ENCODE measurements at places on chromosomes 5 and 9.

DNA sequence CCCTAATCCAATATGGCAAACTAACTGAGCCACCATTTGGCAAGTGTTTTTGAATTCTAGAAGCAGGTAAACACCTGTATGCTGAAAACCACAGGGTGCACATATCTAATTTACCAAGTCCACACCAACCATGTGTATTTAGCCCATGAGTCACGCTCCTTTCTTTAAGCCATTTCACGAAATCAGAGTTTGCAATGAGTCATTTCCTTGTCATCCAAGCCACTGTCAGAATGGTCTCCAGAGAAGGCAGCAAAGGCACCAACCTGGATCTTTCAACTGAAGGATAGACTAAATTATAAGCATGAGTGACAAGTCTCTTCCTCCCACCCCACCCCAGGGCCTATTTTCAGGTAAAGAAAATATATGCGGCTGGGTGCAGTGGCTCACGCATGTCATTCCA, 110.0 kb downstream of the PAX5 start:
- H3K4me1 ChIP-seq = no peaks in the 10 kb centered on the region
- DNase-seq = no peak
- no peak overlapping the region for H3K4me3 ChIP-seq
- no peak overlapping the region for H3K27ac ChIP-seq

GRCh38 chr5:152405145-152405544, at the start of gene NMUR2:
Gene NMUR2, minus strand, starts transcription at chr5:152405279. Its CDS starts 166 bp downstream, at chr5:152405113.
- DNase-seq = peak; percentile 29
- H3K27me3 ChIP-seq = no peaks in the 10 kb centered on the region
- H3K4me3 ChIP-seq = no peak within 1 kb of the TSS
- H3K4me1 ChIP-seq = no peaks in the 10 kb centered on the region
- no peak within 1 kb of the TSS for H3K27ac ChIP-seq

GRCh38 chr5:3376611-3377010, 219.0 kb upstream of the IRX1 start:
- no peaks in the 10 kb centered on the region for H3K27me3 ChIP-seq
- H3K36me3 ChIP-seq = no peaks in the 10 kb centered on the region
- no peak overlapping the region for H3K4me3 ChIP-seq
- no peaks in the 10 kb centered on the region for H3K4me1 ChIP-seq

GRCh38 chr5:177183142-177183541, 49.6 kb downstream of the NSD1 start:
- no peaks in the 10 kb centered on the region for H3K27me3 ChIP-seq
- no peak overlapping the region for H3K27ac ChIP-seq
- DNase-seq = no peak
- no peak overlapping the region for H3K4me3 ChIP-seq

GRCh38 chr9:131594906-131595665, 49.8 kb downstream of the PRRT1B start:
- peaks cover 19% of the 10 kb centered on the region for H3K36me3 ChIP-seq
- H3K27ac ChIP-seq = no peak overlapping the region
- no peak for DNase-seq
- no peaks in the 10 kb centered on the region for H3K27me3 ChIP-seq
- no peak overlapping the region for H3K4me3 ChIP-seq

GRCh38 chr9:129380961-129381401, 202.9 kb upstream of the IER5L start:
- DNase-seq = no peak
- H3K4me3 ChIP-seq = no peak overlapping the region
- H3K36me3 ChIP-seq = no peaks in the 10 kb centered on the region
- peaks cover 8% of the 10 kb centered on the region for H3K4me1 ChIP-seq

- no peak overlapping the region for H3K27ac ChIP-seq
- no peaks in the 10 kb centered on the region for H3K36me3 ChIP-seq
- H3K27me3 ChIP-seq = peaks cover 7% of the 10 kb centered on the region
- no peak for DNase-seq
Measured at GRCh38 chr9:132181796-132182313, 20.0 kb downstream of the NTNG2 start.

GRCh38 chr5:17317473-17317872, 100.0 kb downstream of the BASP1 start:
- no peaks in the 10 kb centered on the region for H3K36me3 ChIP-seq
- H3K4me1 ChIP-seq = no peaks in the 10 kb centered on the region
- no peak overlapping the region for H3K4me3 ChIP-seq
- no peaks in the 10 kb centered on the region for H3K27me3 ChIP-seq

DNA sequence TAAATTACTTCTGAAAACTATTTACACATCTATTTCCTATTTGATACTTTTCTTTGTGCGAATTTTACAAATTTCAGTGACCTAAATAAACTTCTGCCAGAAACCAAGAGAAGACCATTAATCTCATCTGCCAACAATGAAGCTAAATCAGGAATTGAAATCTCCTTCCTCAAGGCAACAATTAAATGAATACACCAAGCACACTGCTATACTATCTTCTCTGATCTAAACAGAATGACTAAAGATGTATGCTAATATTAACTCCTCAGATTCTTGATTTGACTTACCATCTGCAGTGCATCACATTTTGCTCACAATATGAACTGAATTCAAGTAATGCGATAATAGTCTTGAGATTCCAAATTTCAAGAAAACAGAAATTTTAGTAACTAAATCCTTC, 82.3 kb downstream of the CEP120 start:
- H3K27ac ChIP-seq = no peak overlapping the region
- H3K4me3 ChIP-seq = no peak overlapping the region
- H3K27me3 ChIP-seq = no peaks in the 10 kb centered on the region
- H3K36me3 ChIP-seq = no peaks in the 10 kb centered on the region
